ENCODE measurements at places on chromosomes 5 and 9. TPM values are rescaled to one million over a fixed set of nuclear protein-coding genes. Genes with fewer than 3 reads are reported as not detected.

SLC12A7 gene
- total RNA-seq = 12.0 TPM

SLC4A9 gene
- total RNA-seq = not detected

HAPLN1 gene
- 1.6 TPM for total RNA-seq

CDX1 gene
- total RNA-seq = not detected

RARS1 gene
- 139 TPM for total RNA-seq

ARHGEF39 gene
- total RNA-seq = 11.9 TPM

GRIN3A gene
- not detected for total RNA-seq

LCN12 gene
- total RNA-seq = not detected

LCN1 gene
- total RNA-seq = not detected

CFAP90 gene
- not detected for total RNA-seq

PAM gene
- 144 TPM for total RNA-seq

TIMD4 gene
- not detected for total RNA-seq

LRRC8A gene
- 54.2 TPM for total RNA-seq

PROB1 gene
- 0.59 TPM for total RNA-seq

SMIM23 gene
- not detected for total RNA-seq

TPPP gene
- total RNA-seq = 0.03 TPM

LCN15 gene
- total RNA-seq = not detected

CCDC183 gene
- not detected for total RNA-seq

CEP72 gene
- 8.1 TPM for total RNA-seq

RGS14 gene
- total RNA-seq = 4.0 TPM

DOCK2 gene
- total RNA-seq = 0.10 TPM

CEP120 gene
- 19.2 TPM for total RNA-seq

GZMA gene
- total RNA-seq = not detected

IFNK gene
- not detected for total RNA-seq

MEIKIN gene
- total RNA-seq = not detected

ARSK gene
- total RNA-seq = 13.8 TPM

REEP2 gene
- total RNA-seq = 8.5 TPM

TMOD1 gene
- 0.55 TPM for total RNA-seq

TAF11L5 gene
- not detected for total RNA-seq

PDE6A gene
- 0.47 TPM for total RNA-seq

SAXO1 gene
- not detected for total RNA-seq

IRX2 gene
- 6.1 TPM for total RNA-seq

PLAC8L1 gene
- total RNA-seq = 0.33 TPM

ANGPTL2 gene
- 21.3 TPM for total RNA-seq
